G401 (cell line): ENCODE measurements at places on chromosomes 1 and 21. TPM values are rescaled to one million over a fixed set of nuclear protein-coding genes. Genes with fewer than 3 reads are reported as not detected.

The CRNN gene
- total RNA-seq = not detected in 2 replicates

The NDUFS5 gene
- total RNA-seq = 764 and 816 TPM in 2 replicates

The UTP25 gene
- 9.7 and 13.5 TPM in 2 replicates for total RNA-seq

The ACTA1 gene
- total RNA-seq = not detected in 2 replicates

The AGO1 gene
- total RNA-seq = 6.7 and 11.2 TPM in 2 replicates

The NKAIN1 gene
- total RNA-seq = 3.6 and 9.2 TPM in 2 replicates

The C1orf116 gene
- total RNA-seq = not detected in 2 replicates

The FCRL1 gene
- not detected in 2 replicates for total RNA-seq

The ADGRL4 gene
- not detected in 2 replicates for total RNA-seq

The RIIAD1 gene
- total RNA-seq = not detected in 2 replicates

The AIM2 gene
- total RNA-seq = not detected in 2 replicates

The PLA2G2D gene
- total RNA-seq = not detected in 2 replicates

The VSIG8 gene
- not detected in 2 replicates for total RNA-seq

The MANEAL gene
- 22.0 and 31.3 TPM in 2 replicates for total RNA-seq

The DCST1 gene
- total RNA-seq = not detected in 2 replicates

The HES3 gene
- total RNA-seq = not detected in 2 replicates

The BARHL2 gene
- total RNA-seq = 0.06 and 0.07 TPM in 2 replicates

The CPLANE2 gene
- total RNA-seq = 2.8 and 3.5 TPM in 2 replicates

The FAM72A gene
- 8.4 and 18.6 TPM in 2 replicates for total RNA-seq

The GPR137B gene
- total RNA-seq = 0.37 and 4.2 TPM in 2 replicates

The DNMT3L gene
- total RNA-seq = 0.20 and 2.2 TPM in 2 replicates

The ZBTB8A gene
- 7.7 and 12.0 TPM in 2 replicates for total RNA-seq

The AMPD1 gene
- not detected in 2 replicates for total RNA-seq

The LENEP gene
- 0.74 TPM in 1 of 2 replicates, not detected in the other for total RNA-seq

The AGMAT gene
- 2.0 and 2.6 TPM in 2 replicates for total RNA-seq

The C1QB gene
- not detected in 2 replicates for total RNA-seq

The RNU1-4 gene
- total RNA-seq = not detected in 2 replicates

The UMODL1 gene
- total RNA-seq = not detected in 2 replicates

The PAX7 gene
- total RNA-seq = not detected in 2 replicates

The NUDT17 gene
- total RNA-seq = 3.1 and 3.6 TPM in 2 replicates

The CR1 gene
- total RNA-seq = not detected in 2 replicates

The TNNI3K gene
- total RNA-seq = 0.25 TPM in 1 of 2 replicates, not detected in the other

The CFAP74 gene
- total RNA-seq = not detected in 2 replicates

The CHIA gene
- total RNA-seq = not detected in 2 replicates

The IVL gene
- total RNA-seq = not detected in 2 replicates

The ATP1A4 gene
- not detected in 2 replicates for total RNA-seq

The RER1 gene
- 43.3 and 56.2 TPM in 2 replicates for total RNA-seq

The RGS4 gene
- total RNA-seq = 1.9 and 2.7 TPM in 2 replicates

The ZBTB8B gene
- 0.25 and 0.58 TPM in 2 replicates for total RNA-seq

The STYXL2 gene
- 0.10 and 0.68 TPM in 2 replicates for total RNA-seq

The S100A14 gene
- 0.75 TPM in 1 of 2 replicates, not detected in the other for total RNA-seq

The AADACL4 gene
- not detected in 2 replicates for total RNA-seq

The ZNF593OS gene
- not detected in 2 replicates for total RNA-seq

The CLCA4 gene
- not detected in 2 replicates for total RNA-seq

The AMY1A gene
- total RNA-seq = not detected in 2 replicates

The CA6 gene
- not detected in 2 replicates for total RNA-seq

The RNU1-1 gene
- not detected in 2 replicates for total RNA-seq

The LCE3C gene
- total RNA-seq = not detected in 2 replicates

The CDK11B gene
- 7.5 and 12.9 TPM in 2 replicates for total RNA-seq

The OR2T35 gene
- total RNA-seq = not detected in 2 replicates

The UBE4B gene
- 82.1 and 101 TPM in 2 replicates for total RNA-seq

The NCMAP gene
- total RNA-seq = not detected in 2 replicates
